Stimulated activated CD4-positive, alpha-beta T cell treated with anti-CD3 and anti-CD28 coated beads, Interleukin-15, amount 100 ng/mL, for 1 hour (primary cell): ENCODE measurements at places on chromosomes 7 and 10.

DNA sequence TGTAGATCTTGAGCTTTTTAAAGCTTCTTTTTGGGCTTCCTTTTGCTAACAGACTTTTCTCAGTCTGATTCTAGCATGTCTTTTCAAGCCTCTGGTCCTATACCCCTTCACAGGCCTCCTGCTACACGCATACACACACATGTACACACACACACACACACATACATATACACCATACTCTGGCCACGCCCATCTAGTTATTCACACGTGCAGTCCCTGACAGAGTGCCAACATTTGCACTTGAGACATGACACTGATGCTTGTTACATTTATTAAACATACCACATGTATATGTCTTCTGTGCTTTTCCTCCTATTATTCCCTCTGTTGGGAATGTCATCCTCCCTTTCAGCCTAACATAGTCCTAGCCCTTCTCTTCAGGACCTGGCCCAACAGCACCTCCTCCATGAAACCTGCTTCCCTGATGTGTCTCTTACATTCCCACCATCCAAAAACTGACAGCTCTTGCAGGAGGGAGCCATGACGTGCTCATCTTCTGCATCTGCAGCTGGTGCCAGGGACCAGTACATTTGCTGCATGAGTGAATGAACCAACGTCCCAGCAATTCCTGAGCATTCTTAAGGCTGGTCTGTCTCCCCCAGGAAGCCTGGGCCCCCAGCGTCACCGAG, 222.1 kb downstream of the ARHGAP12 start:
- no peak for DNase-seq

DNA sequence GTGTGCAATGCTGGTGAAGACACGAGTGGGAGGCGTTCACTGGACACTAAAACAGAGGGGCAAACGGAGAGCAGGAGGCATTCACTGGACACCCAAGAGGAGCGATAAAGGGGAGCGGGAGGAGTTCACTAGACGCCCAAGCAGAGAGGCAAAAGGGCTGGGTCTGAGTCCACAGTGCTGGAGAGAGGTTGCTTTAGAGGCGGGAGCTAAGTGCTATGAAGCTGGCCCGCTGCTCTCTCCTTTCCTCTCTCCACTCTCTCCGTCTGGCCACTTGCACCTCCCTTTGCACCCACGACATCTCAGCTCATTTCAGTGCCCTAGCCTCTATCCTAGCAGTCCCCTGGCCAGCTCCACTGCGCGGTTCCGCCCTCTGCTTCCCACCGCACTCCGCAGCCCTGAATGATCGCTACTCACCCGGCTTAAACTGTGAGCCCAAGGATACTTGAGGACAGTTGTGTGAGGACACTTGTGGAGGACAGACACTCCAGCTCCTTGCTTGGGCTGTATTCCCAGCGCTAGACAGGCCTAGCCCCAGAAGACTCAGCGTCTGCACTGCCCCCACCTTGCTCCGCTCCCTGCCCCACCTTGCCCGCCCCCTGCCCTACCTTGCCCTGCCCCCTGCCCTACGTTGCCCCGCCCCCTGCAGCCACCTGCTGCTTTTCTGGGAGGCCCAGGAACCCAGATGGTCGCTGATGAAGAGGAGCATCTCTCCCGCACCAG, 78.8 kb upstream of the CPXM2 start:
- DNase-seq = no peak

GRCh38 chr7:5697754-5698424, 83.6 kb downstream of the RNF216 start:
- no peak for DNase-seq

- no peak for DNase-seq
Observed at GRCh38 chr7:55538538-55538937, 33.8 kb downstream of the VOPP1 start.

DNA sequence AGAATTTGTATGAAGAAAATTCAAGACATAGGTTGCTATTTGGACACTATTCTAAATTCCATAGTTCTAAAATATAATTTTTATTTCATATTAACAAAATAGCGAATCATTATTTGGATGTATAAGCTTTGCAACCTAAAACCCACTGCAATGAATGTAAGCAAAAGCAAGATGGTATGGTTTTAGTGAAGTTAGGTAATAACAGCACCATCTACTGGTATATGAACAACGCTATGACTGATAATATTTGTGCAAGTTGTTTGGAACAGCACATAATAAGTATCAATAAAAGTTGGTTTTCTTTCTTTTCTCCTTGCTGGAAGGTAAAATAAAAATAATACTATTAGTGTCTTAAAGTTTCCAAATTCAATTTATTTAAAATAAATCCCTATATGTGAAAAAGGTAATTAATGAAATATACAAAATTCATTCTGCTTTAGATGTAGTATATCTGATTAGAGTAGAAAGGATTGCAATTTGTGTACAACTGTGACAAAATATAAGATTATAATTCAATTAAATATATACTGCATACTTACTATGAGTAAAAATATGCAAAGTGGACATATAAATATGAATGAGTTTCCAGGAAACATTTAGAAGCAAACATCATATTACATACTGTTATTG, 79.0 kb upstream of the LSM8 start:
- DNase-seq = no peak

DNA sequence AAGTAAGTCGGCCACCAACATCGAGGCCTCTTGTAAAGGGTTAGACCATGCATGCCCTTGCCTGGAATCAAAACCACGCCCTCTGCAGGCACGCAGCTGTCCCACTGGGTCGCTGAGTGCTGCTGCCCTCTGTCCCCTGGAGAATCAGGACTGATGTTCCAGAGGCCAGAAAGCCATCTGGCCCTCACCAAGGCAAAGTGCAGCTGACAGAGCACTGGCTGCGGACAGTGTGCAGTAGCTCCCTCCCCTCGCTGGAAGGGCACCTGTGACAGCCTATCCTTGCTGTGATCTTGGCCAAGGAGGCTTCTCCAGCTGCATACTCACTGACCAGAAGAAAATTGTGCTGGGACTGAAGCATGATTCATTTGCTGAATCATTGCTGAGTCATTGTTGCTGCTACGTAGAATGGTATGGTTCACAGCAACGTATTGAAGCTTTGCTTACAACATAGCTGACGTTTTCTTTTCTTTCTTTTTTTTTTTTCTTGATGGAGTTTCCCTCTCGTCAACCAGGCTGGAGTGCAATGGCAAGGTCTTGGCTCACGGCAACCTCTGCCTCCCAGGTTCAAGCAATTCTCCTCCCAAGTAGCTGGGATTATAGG, 30.4 kb downstream of the DDC start:
- no peak for DNase-seq

DNA sequence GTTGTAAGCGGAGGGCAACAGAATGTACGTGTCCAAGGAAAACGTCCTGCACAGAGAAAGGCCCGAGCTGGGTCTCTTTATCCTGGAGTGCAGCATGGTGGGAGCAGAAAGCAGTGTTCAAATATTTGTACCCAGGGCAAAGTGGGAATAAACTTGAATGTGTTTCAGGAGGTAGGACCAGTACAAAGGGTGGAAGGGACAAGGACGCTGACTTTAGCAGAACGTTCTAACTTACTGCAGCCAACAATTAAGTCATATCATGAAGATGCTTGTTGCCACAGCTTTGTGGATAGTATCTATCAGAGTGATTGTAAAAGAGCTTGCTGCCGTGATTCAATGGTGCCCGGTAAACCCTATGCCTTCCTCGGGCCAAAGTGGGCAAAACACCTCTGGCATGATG, 30.5 kb upstream of the ZC3HAV1L start:
- no peak for DNase-seq

DNA sequence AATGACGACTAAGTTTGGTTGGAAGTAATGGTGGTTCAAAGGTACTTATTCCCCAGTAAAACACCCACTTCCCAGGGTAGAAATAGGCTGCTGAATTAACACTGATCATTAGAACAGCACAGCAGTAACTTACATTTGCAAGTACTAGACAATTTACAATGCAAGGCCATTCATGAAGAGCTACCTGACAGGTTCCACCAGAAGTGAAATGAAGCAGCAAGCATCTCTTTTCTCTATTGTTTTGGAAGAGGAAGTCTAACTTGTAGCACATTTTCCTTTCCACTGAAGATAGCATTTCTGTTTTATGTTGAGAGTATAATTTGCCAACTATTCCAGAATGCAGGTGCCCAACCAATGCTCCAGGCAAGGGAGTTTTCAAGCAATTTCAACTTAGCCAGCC, 145.9 kb downstream of the CREB5 start:
- no peak for DNase-seq

DNA sequence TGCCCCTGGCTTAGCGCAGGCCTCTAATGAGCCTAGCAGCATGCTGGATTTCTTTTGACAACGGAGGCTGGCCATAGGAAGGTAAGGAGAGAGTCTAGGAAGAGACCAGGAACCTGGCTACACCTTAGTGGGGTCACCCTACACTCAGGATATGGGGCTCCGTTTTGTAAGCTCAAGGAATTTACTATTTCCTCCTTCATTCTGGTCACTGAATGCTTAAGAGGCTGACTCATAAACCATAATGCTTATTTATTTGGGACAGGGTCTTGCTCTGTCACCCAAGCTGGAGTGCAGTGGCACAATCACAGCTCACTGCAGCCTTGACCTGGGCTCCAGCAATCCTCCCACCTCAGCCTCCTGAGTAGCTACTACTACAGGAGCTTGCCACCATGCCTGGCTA, 38.4 kb downstream of the CARD11 start:
- no peak for DNase-seq

GRCh38 chr10:88490231-88490980, 92.7 kb downstream of the RNLS start:
- DNase-seq = no peak

- DNase-seq = no peak
Observed at GRCh38 chr7:42831006-42831717, 80.7 kb downstream of the C7orf25 start.

- no peak for DNase-seq
Observed at GRCh38 chr7:35975851-35976454, 175.1 kb downstream of the SEPTIN7 start.

DNA sequence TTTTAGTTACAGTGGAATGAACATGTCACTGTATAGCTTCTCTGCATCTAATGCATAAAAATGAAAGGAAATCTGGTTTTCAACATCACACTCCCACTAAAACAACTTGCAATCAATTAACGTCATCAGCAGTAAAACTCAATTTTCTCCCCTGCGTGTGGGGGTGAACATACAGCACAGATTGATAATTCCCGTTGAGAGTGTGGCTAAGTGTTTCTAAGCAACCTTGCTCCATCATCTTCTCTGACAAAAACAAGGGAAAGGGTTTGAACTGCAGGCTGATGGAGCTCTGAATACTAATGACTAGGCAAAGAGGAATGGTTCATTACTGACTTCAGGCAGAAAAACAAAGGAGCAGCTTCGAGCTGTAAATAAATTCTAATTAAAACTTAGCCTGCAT, 238.3 kb downstream of the PARD3 start:
- no peak for DNase-seq

DNA sequence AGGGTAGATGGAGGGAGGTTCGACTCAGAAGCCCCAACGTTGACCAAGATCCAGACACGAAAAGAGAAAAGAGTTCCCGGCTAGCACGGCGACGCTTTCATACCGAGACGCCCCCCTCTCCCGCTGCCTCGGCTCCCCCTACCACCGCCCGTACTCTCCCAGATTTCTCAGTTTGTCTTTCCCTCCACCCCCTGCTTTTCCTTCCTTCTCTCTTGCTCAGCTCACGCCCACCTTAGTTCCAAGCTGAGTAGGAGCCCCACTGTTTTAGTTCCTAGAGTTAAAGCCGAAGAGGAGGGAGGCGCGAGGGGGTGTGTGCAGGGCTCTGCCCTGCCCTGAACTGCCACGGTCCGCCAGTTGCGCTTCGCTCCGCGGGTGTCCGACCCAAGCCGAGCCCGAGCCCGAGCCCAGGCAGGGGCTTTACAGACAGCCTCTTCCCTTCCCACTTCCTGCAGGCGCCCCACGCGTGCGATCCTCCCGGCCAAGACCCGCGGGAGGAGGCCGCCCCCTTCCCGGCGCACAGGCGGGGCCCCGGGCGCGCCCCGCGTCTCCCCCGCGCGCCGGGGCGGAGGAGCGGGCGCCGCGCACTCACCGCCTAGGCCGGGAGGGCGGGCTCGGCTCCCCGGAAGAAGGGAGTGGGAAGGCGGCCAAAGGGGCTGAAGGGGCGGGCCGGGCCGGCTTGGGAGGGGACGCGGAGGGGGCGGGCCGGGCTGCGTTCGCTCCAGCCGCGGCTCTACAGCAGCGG, at the start of gene EPHB6:
Gene EPHB6 (plus strand): TSS at position 705 of the 742 bp plus-strand sequence. CDS start 8,152 bp downstream, outside the sequence.
- DNase-seq = peak; percentile 37

DNA sequence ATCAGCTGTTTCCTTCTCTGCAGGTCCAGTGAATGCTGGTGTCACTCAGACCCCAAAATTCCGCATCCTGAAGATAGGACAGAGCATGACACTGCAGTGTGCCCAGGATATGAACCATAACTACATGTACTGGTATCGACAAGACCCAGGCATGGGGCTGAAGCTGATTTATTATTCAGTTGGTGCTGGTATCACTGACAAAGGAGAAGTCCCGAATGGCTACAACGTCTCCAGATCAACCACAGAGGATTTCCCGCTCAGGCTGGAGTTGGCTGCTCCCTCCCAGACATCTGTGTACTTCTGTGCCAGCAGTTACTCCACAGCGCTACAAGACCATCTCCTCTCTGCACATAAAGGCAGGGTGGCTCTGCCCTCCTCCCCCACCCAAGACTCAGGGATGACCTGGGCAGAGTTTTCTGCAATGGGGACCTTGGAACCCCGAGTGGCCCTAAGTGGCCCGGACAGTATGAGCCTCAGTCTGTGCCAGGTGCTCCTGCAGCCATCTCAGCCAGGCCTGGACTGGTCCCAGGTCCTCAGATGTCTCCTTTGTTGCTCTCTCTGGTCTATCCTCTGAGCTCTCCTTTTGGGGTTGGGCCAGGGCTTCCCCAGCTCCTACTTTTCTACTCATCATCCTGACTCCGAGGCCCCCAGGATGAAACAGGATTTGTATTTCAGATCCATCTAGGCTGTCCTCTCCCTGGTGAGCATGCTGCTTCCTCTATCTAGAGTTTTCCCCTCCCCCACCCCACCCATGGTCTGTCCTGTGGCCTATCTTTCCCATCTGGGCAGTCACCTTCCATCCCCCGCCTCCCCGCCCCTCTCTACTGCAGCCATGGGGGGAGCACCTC, 212.1 kb upstream of the PRSS58 start:
- DNase-seq = no peak

- DNase-seq = no peak
Observed at GRCh38 chr10:59279991-59280505, 82.3 kb downstream of the FAM13C start.

DNA sequence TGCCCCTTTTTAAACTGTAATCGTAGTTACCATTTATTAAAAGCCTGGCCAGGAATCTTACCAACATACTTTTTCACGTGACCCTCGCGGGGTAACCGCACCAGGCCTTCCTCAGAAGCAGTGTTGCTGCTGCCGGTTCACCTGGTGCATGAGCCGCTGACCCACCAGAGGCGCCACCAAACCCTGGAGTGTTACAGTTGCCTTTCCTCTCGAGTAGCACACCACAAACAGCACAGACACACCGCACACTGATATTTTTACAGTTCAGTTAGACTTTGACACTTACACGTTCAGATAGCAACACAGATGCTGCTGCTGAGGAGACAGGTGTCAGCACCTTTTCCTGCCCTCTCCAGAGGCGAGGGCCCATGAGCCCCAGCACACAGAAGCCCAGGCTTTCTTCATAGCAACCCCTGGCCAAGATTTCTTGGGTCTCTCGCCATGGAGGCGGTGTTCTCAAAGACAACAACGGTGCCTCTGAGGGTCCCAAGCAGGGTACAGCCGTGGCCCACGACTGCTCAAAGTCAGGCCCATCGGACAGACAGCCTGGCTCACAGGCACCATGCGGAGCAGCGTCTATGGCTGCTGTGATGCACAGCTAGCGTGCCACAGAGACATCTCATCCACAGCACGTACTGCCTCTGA, 123.1 kb downstream of the DIP2C start:
- no peak for DNase-seq
